ENCODE measurements at places on chromosomes 3 and 15.
A peak's percentile ranks its signal among the peaks of the same experiment; 100 is the strongest.

DNA sequence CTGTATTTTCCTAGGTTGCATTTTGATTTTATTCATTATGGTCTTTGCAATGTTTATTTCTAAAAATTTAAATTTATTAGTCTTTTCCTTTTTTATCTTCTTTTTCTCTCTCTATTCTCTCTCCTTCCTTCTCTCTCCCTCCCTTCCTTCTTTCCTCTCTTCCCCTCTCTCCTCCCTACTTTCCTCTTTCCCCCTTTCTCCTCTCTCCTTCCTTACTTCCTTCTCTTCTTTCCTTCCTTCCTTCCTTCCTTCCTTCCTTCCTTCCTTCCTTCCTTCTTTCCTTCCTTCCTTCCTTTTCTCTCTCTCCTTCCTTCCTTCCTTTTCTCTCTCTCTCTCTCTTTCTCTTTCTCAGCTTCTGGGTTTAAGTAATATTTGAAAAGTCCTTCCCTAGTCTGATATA is 72.8 kb upstream of the RASGRF1 start:
- no peak for DNase-seq

GRCh38 chr3:2677501-2677900 is 432.7 kb downstream of the IL5RA start:
- DNase-seq: no peak

GRCh38 chr15:89877083-89877425 is 16.7 kb downstream of the AP3S2 start:
- DNase-seq: no peak

GRCh38 chr3:161199926-161200325 is 21.2 kb upstream of the NMD3 start:
- no peak for DNase-seq

DNA sequence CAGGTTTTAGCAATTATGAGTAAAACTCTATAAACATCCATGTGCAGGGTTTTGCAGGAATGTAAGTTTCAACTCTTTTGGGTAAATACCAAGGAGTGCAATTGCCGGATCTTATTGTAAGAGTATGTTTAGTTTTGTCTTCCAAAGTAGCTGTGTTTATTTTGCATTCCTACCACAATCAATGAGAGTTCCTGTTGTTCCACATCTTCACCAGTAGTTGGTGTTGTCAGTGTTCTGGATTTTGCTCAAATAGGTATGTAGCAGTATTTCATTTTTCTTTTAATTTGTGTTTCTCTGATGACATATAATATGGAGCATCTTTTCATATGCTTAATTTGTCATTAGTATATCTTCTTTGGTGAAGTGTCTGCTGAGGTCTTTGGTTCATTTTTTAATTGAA is 185.1 kb upstream of the GALNT15 start:
- DNase-seq: no peak

GRCh38 chr15:61158504-61159407 is 70.3 kb downstream of the RORA start:
- DNase-seq: no peak

- no peak for DNase-seq
Observed at GRCh38 chr3:181252631-181253030, 263.1 kb upstream of the DNAJC19 start.

GRCh38 chr15:82178061-82178460 is 84.5 kb downstream of the EFL1 start:
- no peak for DNase-seq

- no peak for DNase-seq
Observed at GRCh38 chr3:169146866-169147237, 516.7 kb downstream of the MECOM start.

DNA sequence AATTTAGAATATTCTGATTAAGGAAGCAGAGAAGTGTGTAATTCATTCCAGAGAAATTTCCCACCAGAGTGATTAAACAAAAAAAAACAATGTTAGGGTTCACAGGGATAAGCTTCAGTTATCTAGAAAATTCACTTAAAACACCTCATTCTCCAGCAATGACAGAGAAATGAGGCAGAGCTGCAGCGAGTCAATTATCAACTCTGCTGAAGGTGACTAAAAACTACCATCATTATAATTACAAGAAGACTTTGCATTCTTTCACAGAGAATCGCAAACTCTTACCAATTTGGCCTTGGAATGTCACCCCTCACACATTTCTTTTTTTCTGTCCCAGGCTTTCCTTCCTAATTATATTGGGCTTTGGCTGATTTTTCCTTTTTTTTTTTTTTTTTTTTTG is 117.1 kb downstream of the RAB11A start:
- no peak for DNase-seq

DNA sequence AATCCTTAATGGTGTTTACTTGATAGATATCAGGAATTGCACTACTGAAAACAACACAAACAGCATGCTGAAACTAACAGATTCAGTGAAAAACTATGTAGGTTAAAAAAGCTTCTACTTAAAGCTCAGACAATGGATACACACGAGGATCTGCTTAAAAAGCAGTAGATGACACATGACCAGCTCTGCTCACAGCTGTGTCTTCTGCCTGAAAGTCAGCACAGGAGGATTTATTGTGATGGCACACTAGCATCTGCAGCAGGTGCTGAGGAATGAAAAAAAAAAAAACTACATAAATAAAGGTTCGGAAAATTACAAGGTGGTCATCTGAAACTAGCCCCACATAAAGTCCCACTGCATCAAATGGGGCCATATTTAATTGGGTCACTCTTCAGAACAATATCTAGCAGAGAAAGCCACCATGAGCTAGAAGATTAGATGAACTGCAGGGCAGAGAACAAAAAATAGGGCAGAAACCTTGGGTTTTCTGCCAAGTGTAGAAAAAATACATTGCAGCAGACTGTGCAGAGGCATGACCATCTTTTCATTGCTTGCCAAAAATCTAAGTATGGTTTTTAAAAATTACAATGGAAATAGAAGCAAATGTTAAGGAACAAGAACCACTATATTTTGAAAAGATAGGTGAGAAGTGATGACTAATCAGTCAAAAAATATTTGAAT is 13.2 kb upstream of the GOLM2 start:
- DNase-seq: no peak

GRCh38 chr15:48394970-48395369 is 63.7 kb downstream of the DUT start:
- DNase-seq: no peak

DNA sequence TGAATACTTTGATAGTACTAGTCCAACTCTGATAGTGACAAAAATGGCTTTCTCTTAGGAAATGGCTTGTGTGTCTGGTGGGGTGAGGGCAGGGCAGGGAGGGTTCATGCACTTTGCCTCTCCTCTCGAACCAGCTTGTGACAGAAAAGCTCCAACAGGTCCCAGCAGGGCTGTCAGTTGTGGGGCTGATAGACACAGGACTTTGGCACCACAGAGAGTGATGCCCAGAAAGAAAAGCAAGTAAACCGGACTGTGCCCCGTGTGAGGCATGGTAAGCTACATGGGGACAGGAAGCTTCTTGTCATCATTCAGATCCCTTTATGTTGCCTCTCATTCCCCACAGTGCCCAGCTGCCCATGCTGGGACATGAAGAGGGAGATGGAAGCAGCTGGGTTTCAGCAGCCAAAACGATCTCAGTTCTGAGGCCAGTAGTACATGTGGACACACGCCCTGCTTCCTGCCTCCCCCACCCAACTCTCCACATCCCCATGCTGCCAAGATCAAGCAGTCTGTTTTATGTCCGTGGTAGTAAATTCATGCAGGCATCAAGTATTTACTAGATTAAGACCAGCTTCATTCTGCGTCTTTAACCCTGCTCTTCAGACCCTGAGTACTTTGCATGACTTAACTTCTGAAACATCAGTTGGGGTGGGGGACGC is 29.7 kb upstream of the LIPC start:
- no peak for DNase-seq

- DNase-seq: no peak
Observed at GRCh38 chr3:182722907-182723306, 70.4 kb upstream of the ATP11B start.

DNA sequence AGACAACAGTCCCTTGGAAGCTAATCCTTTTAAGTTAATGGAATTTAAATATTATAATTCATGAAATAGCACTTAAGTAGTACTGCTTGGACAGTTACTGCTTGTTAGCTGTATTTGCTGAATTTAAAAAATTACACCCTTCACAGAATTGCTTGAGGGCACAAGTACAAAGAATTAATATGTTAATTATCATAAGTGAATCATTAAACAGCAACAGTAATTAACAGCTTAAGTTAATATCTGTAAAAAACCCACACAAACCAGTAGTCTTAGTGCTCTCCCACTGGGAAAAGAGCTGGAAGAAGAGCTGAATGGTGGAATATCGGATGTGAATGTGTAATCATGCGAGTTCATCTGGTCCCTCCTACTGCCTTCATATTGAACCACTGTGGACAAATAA is 232.0 kb downstream of the CD47 start:
- peak; percentile 20 for DNase-seq

GRCh38 chr3:110903771-110904519 is 167.7 kb upstream of the NECTIN3 start:
- DNase-seq: no peak

DNA sequence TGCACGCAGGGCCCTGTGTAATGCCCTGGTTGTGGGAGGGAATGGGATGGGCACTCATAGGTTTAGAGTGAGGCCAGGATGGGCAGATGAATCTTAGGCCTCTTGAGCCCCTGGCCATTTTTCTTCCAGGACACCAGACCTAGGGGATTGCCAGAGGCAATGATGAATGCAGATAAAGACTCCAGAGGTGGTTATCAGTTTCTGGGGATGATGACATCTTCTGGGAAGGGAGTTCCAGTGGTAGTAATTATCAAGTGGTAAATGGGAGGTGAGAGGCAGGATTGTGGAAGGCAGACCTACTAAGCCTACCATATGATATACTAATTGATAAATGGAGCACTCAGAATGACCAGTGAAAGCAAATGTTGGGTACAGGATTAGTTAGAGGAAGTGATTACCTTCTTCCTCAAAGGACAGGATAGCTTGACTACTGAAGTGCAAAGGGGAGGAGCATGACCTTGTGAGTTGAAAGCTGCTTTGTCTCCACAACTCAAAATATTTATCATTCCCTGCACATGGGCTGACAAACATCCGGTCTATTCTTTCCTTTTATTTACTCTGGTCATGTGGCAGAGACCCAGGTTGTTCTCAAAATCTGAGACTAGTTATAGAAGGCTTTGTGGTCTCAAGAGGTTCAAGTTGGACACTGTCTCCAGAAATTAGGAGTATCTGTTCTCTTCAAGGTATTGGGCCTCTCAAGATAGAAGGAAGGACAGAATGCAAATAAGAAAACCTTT is 10.2 kb upstream of the MAPK6 start:
- no peak for DNase-seq

- DNase-seq: no peak
Observed at GRCh38 chr15:94478763-94479162, 247.4 kb downstream of the MCTP2 start.

- no peak for DNase-seq
Observed at GRCh38 chr3:151319628-151320027, 3.0 kb upstream of the GPR87 start.

DNA sequence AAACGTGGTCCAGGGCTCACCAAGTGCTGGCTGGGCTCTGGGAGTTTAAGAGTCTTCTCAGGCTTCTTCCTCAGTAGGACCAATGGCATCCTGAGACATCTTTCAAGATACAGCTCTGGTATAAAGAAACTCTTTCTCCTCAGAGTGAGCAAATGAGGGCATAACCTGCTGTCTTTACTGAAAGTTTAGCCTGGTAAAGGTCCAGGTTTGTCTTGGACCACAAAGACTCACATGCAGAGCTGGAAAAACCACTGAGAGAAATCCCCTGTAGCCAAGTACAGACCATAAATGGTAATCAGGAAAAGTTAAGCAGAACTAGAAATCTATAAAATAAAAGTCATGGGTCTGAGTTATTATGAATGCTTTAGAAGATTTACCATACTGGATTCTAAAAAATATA is 23.1 kb downstream of the CD47 start:
- DNase-seq: no peak

- DNase-seq: no peak
Observed at GRCh38 chr3:152350139-152350538, 81.4 kb downstream of the MBNL1 start.

DNA sequence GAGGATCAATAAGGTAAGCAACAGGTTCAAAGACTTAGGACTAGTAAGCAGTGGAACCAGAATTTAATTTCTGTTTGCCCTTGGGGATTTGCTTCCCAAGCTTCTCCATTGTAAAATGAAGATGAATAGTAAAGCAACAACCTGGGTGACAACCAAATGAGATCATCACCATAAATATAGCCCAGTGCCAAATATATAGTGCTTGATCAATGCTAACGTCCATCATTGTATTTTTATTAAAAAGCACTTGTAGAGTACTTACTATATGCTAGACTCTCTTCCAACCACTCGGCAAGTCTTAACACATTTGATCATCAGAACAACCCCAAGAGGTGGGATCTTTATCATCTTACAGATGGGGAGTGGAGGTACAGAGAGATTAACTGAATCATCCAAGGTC is 51.5 kb upstream of the NMNAT3 start:
- peak; percentile 10 for DNase-seq

GRCh38 chr3:133464573-133464972 is 64.7 kb downstream of the BFSP2 start:
- peak; percentile 6 for DNase-seq

DNA sequence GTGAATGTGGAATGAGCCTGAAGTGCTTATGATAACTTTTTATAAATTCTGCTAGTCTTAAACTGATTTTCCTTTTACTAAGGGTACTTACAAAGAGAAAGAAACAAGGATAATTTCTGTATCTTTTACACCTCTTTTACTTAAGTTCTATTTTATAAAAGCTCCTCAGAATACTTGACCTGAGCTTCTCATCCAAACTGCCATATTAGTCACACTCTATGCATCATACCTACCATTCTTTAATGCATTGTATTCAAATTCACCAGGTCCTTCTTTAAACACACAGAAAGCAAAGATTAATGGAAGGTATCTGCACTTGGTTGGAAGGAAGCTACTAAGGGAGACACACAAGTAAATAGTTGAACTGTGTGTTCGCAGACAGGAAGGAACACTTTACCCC is 1.6 kb upstream of the TOPAZ1 start:
- DNase-seq: no peak

DNA sequence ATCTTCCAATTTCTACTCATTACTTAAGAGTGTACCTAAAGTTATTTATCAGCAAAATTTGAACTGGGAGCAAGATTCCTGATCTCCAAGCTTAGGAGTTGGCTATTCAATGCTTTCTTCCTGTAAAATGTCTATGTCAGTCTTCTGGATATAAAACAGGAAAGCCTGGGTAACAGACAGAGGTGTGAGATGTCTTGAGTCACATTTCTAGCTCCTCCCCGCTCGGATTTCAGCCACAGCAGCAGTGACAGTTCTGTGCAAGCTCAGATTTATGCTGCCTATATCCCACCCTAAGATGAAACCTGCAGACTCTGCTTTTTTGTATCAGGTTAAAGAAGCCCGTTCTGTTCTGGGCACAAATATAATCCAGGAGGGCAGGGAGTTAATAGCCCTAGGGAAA is 2.1 kb upstream of the ARMC8 start:
- DNase-seq: no peak

- DNase-seq: no peak
Observed at GRCh38 chr3:24373198-24373959, 121.3 kb downstream of the THRB start.

DNA sequence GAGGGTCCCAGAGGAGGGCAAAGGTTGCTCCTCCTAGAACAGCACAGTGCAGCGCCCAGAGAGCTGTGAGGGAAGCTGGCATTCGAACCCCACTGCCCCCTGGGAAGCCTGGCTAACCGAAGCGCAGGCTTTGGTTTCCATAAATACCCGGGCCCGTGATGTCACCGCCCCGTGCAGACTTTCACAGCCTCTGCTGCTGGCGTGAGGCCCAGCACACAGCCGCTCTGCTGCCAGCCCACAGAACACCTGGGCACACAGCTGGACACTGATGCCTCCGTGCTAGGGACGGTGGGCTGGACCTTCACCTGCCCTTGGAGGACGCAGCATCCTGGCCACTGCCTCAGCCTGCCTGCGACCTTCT is 1.0 kb downstream of the IQSEC1 start:
- no peak for DNase-seq

All from NCI-H524 treated with DMSO at 0.1 percent for 48 hours (cell line).